ENCODE measurements at places on chromosomes 7 and 10.
A peak's percentile ranks its signal among the peaks of the same experiment; 100 is the strongest.

DNA sequence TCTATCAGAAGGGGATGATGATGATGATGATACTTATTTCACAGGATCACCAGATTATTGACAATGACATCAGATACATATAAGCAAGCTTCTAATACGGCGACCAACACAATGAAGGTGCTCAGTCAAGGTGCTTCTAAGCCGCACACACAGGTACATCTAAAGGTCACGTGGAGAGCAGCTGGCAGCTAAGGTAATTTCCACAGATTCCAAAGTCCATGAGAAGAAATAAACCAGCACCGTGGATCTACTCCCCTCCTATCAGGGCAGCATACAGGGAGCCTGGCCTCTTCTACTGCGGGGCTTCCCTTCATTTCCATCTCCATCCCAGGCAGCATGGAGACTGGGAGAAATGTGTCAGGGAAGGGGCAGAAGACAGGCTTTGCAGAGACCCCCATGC is 37.5 kb downstream of the DENND11 start:
- no peak for DNase-seq

- DNase-seq = no peak
Observed at GRCh38 chr10:118710487-118710886, 44.3 kb downstream of the CACUL1 start.

DNA sequence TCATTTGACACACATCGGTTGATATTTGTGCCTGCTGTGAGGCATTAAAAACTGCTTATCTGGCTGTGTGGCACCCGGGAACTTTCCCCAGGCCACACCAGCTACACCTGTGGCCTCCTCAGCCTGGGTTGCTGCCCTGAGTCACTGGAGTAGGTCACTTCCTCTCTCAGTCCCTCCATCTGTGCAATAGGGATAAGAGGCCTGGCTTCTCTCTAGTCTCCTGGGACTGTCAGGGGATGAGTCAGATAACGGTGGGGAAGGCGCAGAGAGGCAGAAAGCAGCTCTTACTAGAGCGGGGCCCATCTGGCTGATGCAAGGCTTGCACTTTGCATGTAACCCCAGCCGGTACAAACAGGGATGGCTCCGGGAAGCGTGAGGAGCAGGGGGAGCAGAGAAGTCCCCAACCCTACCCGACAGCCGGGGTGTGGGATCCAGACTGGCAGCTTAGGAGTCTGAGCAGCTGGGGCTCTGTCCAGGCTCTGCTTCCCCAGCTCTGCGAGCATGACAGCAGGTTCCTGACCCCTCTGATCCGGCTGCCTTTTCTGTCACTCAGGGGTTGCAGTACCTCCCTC is 34.0 kb downstream of the DNAJB12 start:
- peak; percentile 99 for DNase-seq

- DNase-seq = no peak
Observed at GRCh38 chr7:149240637-149241036, 1.2 kb downstream of the ZNF212 start.

- DNase-seq = no peak
Observed at GRCh38 chr7:74026903-74027682, 880 bp upstream of the ELN start.

- DNase-seq = no peak
Observed at GRCh38 chr7:8638076-8638475, 204.7 kb downstream of the NXPH1 start.

DNA sequence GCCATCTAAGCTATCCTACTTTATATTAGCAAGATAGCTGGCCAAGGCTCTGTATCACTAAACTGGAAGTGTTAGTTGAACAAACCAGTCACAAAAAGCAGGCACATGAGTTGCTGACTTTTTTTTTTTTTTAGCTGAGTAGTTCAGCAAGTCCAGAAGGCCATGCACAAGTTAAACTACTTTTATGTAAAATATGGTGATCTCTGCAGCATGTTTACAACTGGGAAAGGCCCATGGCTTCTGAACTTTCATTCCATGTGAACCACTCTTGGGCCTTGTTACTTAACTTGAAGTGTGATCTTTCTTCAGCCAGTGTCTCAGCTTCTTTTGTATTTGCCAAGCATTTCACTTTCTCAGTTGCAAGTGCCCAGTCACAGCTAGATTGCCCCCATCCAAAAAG is 78.5 kb downstream of the CALD1 start:
- no peak for DNase-seq

DNA sequence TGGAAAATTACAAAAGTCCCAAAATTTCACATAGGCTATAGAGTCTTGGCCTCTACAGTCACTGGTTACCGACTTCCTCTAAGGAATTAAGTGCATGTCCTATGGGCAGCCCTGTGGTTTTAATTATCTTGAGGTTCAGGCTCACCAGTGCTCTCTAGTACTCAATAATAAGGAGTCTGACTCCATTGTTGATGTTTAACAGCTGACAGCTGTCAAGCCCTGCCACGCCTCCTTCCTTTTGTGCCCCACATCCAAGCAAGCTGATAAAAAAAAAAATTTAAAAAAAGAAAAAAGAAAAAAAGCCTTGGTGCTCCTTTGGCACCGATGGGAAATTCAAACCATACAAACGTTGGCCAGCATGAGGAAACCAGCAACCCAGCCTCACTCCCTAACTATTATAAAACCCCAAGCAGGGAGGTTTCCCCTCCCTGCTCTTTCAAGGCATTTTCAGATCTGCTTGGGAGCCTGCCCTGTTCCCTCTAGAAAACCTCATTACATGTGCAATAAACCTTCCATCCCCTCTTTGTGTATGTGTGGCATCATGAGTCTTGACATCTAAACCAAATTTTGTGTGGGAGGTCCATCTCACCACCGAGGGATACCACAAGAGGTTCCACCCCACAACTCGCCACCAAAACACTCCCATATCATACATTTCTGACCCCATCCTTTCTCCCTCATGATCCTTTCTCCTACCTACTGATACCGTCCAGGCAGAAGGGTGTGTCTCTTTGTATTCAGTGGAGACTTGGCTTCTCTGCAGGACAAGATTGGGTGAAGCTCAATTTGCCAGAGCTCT is 70.9 kb upstream of the CCDC71L start:
- DNase-seq = peak; percentile 39

- DNase-seq = no peak
Observed at GRCh38 chr10:80453842-80454512, at the start of gene TSPAN14. TSS of gene TSPAN14 (plus strand) at chr10:80454310. CDS start at chr10:80489234, 34,924 bp downstream.

GRCh38 chr7:39461263-39461820 is 104.9 kb upstream of the YAE1 start:
- no peak for DNase-seq

DNA sequence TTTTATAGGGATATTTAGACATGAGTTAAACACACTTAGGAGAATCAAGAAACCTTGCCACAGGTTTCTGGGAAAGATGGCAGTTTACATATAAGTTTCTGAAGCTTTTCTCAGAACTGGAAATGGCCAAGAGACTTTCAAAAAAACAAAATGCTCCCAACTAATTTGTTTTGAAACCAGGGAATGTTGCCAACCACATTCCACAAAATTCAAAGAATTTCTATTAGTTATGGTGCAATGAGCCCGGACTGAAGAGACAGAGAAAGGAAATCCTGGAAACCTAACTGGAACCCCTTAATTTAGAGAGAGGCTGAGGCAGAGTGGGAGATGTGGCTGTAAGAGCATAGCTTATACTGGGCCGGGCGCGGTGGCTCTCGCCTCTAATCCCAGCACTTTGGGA is 128.5 kb downstream of the PTEN start:
- no peak for DNase-seq

DNA sequence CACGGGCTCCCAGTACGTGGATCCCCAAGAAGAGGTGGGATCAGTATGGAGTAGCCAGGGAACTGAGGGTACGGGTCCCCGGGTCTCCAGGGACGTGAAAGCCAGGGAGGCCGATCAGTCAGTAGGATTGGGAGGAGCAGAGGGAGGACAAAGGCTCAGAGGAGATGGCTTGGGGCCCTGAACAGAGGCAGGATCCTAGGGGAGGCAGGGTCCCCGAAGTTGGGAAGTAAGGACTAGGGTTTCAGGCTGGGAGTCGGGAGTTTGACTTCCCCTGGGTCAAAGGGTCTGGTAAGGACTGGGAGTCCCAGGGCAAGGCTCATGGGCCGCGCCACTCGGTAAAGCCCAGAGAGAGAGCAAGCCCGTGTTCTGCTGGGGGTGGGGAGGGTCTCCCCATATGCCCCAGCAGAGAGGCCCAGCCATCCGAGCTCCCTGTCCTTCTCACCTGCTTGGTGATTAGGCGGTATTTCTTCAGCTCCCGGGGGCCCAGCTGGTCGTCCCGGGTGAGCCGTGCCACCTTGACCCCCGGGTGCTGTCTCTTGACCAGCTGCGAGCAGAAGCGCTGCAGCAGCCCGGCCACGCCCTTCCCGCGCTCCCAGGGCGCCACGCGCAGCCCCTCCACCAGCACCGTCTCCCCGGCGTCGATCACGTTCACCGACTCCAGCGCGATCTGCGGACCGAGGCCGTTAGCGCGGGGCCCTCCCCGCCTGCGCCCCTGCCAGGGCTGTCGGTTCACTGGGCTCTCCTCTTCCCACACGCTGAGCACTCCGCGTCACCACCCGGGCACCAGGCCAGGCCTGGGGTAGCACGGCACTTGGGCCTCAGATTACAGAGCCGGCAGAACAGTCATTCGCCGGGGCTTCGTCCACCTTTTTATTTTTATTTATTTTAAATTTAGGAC is 7.0 kb downstream of the NAT16 start:
- no peak for DNase-seq

GRCh38 chr10:101257084-101257483 is 27.8 kb upstream of the LBX1 start:
- no peak for DNase-seq

DNA sequence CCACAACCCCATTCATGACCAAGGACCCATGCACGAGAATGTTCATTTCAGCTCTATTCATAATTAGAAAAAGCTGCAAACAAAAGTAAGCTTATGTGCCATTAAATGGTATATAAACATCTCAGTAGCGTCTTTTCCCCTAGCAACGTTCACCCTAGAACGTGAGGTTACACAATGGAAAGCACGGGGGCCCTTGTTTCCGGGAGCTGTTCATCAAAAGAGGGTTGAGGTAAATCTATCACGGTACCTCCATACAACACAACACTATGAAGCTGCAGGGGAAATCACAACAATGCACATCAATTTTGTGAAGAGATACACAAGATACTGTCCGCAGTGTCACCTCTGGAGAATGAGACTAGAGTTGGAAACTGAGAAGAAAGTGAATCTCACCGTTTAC is 80.9 kb upstream of the DDC start:
- no peak for DNase-seq

DNA sequence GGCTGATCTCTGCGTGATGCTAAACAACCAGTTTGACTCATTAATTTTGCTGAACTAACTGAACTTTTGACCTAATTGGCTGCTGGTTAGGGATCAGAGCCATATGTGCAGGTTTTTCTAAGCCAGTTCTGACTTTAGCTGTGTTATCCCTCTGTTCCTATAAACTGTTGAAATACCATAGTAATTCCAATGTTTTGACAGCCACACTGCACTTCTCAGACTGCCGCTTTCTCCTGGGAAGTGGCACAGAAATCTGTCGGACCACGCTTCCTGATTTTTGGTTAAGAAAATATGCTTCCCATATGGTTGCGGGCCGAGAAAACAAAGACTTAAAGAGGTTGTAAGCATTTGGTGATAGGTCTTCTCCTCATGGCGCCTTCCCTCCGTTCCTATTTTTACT is 42.3 kb downstream of the TBXAS1 start:
- no peak for DNase-seq

DNA sequence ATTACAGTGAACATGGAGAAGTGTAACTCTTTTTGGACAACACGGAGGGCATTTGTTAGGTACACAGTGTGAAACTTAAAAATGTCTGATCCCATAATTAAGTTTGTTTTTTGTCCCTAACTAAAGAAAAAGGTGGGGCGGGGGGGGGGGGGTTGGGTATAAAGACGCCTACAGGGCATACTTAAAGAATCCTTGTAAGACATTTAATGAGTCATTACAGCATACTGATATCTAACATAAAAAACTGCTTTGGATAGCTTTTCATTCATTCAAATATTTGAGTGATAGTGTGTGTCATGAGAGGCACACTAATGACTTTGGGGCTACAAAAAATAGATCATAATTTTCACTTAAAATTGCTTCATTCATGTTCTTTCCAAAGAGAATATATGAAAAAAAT is 31.2 kb downstream of the ZNRF2 start:
- no peak for DNase-seq

DNA sequence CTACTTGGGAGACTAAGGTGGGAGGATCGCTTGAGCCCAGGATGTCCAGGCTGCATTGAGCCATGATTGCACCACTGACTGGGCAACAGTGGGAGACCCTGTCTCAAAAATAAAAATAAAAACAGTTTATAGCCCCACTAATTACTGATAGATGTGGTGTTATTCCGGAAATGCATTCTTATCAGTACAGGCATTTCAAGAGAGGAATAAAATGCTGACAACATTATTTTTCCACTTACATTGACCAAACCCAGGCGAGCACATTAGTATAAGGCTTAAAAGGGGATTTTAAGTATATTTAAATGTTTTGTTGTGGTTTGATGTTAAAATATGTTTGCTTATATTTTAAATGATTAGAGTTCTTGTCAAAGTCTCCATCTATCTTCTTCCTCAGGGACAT is 359.5 kb downstream of the PLXDC2 start:
- DNase-seq = no peak

- DNase-seq = no peak
Observed at GRCh38 chr7:32519763-32520162, 24.5 kb downstream of the AVL9 start.

DNA sequence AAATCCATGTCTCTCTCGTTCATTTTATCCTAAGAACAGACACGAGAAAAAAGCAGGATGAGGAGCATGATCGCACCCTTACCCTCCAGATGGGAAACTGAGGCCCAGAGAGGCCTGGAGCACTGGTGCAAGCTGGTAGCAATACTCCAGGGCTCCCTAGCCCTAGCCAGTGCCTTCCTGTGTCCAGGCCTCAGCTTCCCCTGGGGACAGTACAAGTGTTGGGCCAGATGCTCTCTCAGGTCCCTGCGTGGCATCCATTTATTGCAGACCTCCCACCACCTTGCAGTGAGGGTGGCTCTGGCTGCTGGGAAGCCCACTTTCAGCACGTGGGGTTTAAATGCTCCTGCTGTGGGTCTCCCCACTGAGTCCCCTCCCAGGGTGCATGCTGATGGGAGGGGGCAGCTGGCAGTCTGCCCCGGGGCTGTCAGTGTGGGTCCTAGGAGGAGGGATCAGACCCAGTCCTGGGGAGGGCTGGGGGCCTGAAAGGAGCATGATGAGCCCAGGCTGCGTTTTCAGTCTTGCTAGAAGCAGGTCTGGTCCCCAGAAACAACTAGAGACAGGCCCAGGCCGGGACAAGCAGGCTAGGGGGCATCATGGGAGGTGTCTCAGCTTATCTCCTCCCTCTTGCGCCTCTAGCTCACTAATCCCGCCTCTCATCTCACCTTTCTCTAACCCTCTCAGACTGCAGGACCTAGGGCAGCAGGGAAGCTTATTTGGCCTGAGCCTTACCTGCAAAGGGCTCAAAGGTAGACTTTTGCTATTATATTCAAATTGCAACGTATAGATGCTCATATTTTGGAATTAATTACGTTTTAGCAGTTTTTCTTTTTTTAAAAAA is 662 bp upstream of the PPIF start:
- no peak for DNase-seq
